ENCODE measurements at places on chromosomes 12 and 14.

GRCh38 chr14:63378444-63378843 lies 59.7 kb upstream of the GPHB5 start:
- H3K27ac ChIP-seq = no peak overlapping the region
- peaks cover 19% of the 10 kb centered on the region for H3K36me3 ChIP-seq
- H3K27me3 ChIP-seq = no peaks in the 10 kb centered on the region

GRCh38 chr12:115752156-115752555 lies 525.3 kb downstream of the MED13L start:
- no peaks in the 10 kb centered on the region for H3K36me3 ChIP-seq
- no peak overlapping the region for H3K27ac ChIP-seq
- H3K27me3 ChIP-seq = peaks cover 11% of the 10 kb centered on the region
- no peak for DNase-seq
- no peak overlapping the region for H3K4me3 ChIP-seq

DNA sequence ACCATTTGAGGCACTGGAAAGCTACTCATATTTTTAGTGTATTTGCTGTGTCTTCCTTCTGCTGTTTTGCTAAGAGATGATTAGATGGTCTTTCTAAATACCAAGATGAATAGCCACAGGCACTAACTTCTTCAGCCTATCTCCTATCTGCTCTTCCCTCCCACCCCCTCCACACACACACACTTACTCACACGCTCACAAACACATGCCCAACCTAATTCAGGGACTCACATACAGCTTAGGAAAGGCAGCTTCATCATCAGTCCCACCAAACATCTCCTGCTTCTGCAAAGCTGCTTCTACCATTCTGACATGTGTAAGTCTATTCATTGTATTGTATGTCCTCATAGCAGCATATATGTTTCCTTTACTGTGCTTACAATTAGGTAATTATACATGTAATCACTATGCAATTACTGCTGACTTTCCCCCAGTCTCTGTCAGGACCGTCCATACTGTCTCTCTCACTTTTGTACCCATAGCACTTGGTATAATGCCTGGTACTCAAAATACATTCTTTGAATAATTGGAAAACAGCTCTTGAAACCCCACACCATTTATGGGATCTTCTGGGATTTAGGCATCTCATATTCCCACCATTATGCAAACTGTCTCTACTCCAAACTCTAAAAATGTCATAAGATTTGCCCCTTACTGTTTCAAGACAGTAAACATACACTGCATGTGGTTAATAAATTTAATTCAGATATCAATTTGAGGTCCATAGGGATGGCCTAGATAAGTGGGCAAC lies 83.3 kb upstream of the HIF1A start:
- H3K4me3 ChIP-seq = no peak overlapping the region
- peaks cover 46% of the 10 kb centered on the region for H3K4me1 ChIP-seq
- no peak for DNase-seq

DNA sequence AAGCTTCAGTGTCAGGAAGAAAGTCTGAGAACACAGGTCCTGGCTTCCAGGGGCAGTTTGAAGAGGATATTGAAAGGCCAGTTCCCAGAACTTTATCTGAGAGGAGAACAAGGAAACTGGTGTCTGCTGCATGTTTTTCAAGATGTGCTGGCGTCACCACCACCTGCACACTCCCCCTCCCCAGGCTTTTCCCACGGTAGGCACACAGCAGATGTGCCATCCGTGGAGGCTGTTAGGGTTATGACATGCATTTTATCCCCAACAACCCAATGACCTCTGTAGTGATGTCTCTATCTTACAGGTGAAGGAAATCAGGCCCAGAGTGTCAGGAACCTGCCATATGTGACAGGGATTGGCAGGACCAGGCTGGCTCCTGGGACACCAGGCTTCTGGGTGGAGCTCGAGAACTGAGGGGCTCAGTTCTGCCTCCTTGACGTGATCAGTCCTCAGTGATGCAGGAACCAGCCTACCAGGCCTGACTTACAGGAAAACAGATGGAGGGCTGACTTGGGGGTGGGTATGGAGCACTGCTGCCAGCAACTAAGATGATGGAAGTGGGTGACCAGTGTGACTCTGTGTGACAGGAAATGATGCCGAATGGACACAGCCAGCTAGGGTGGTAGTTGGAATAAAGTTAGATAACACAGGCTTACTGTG lies 16.8 kb downstream of the SLC25A47 start:
- no peaks in the 10 kb centered on the region for H3K27me3 ChIP-seq
- peaks cover 10% of the 10 kb centered on the region for H3K4me1 ChIP-seq
- H3K27ac ChIP-seq = peak overlapping the region; percentile 30
- peaks cover 25% of the 10 kb centered on the region for H3K36me3 ChIP-seq
- no peak overlapping the region for H3K4me3 ChIP-seq

DNA sequence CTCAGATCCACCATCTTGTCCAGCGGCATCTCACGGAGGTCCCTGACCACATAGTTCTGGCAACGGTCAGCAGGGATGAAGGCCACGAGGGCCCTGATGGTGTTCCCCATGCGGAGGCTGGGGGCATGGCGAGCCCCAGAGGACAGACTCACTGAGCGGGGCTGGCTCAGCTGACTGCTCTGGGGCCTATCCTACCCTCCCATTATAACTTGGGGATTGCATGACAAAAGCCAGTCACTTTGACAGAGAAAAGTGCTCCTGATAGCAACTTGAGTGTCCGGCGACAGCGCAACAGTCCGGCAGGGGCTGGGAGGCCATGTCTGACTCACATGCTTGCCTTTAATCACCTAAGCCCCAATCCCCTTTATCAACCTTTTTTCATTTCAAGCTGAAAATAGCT lies at the start of gene LRRC10:
TSS of gene LRRC10 (minus strand) at position 179 of the 400 bp plus-strand sequence. CDS start at position 110, 69 bp downstream.
- H3K4me1 ChIP-seq = no peaks in the 10 kb centered on the region
- no peak within 1 kb of the TSS for H3K4me3 ChIP-seq
- no peak within 1 kb of the TSS for H3K27ac ChIP-seq
- DNase-seq = no peak
- peaks cover 4% of the 10 kb centered on the region for H3K27me3 ChIP-seq
- H3K36me3 ChIP-seq = no peaks in the 10 kb centered on the region

DNA sequence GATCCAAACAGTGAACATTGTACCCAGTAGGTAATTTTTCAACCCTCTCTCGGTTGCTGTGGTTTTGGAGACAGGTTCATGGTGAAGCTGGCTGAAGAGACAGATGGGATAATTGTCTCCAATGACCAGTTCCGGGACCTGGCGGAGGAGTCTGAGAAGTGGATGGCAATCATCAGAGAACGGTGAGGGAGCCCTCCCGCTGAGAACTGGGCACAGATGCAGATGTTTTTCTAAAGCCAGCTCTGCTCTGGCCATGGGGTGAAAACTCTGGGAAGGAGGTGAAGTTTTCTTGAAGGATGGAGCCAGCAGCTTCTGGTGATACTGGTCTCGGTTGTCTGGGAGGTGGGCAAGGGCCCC lies 6.2 kb downstream of the KHNYN start:
- H3K27me3 ChIP-seq = no peaks in the 10 kb centered on the region
- H3K36me3 ChIP-seq = peaks cover 25% of the 10 kb centered on the region
- no peak for DNase-seq
- H3K27ac ChIP-seq = no peak overlapping the region
- H3K4me3 ChIP-seq = no peak overlapping the region

- peak overlapping the region; percentile 67 for H3K27ac ChIP-seq
- peaks cover 20% of the 10 kb centered on the region for H3K4me1 ChIP-seq
- peaks cover 2% of the 10 kb centered on the region for H3K27me3 ChIP-seq
- H3K4me3 ChIP-seq = peak overlapping the region; percentile 72
- peaks cover 43% of the 10 kb centered on the region for H3K36me3 ChIP-seq
Measured at GRCh38 chr12:27246774-27247173, 2.7 kb downstream of the STK38L start.

DNA sequence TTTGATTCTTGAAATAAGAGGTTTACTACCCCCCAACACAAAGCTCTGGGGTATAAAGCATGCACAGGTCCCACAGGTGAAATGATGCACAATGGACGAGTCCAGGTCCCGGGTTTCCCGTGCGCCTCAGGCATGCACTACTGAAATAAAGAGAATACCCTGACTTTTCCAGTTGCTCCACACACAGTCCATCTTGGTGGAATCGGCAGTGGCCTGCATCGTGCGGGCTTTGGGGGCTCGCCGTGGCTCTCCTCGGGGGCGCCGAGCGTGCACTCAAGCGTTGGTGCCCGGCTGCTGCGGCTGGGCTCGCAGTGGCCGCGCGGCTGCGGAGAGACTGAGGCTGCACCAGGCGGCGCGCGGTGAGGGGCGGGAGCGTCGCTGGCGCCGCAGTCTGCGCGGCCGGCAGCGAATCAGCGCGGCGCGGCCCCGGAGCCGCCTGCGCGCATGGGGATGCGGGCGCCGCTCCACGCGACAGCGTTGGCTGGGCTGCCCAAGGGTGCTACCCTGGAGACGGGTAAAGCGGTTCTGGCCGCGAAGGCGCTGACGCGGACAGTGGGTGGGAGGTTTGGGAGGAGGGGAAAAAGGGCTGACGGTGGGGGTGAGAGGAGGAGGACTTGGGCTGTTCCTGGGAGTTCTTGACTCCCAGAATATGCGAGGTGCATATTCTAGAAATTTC lies 53.8 kb upstream of the CCDC175 start:
- peak overlapping the region; percentile 83 for H3K4me3 ChIP-seq
- peaks cover 76% of the 10 kb centered on the region for H3K27me3 ChIP-seq
- no peaks in the 10 kb centered on the region for H3K36me3 ChIP-seq
- H3K4me1 ChIP-seq = no peaks in the 10 kb centered on the region

DNA sequence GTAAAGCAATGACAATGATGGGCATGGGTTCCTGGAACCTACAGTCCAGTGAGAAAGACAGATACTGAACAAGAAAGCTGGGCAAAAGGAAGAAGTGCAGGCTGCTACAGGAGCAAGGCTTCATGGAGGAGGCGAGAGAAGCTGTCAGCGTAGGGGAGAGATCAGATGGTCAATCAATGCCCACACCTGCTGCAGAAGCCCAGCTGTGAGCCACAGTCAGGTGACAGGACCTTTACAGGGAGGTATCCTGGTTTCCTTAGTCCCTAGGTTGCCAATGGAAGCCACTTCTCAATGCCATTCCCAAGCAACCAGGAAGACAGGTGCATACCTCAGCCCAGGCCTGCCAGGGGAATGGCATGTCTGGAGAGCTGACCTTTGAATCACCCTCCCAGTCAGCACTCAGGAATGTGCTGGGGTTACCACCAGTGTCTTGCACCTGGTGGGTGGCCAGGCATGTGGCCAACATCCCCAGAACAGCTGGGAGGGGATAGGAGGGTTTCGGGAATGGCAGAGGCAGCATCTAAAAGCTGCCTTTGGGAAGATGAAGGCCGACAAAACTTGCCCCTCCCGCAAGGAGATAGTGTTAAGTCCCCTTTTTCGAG lies 170.3 kb downstream of the TTC7B start:
- H3K27me3 ChIP-seq = no peaks in the 10 kb centered on the region
- H3K36me3 ChIP-seq = peaks cover 9% of the 10 kb centered on the region
- H3K4me3 ChIP-seq = no peak overlapping the region
- DNase-seq = no peak

DNA sequence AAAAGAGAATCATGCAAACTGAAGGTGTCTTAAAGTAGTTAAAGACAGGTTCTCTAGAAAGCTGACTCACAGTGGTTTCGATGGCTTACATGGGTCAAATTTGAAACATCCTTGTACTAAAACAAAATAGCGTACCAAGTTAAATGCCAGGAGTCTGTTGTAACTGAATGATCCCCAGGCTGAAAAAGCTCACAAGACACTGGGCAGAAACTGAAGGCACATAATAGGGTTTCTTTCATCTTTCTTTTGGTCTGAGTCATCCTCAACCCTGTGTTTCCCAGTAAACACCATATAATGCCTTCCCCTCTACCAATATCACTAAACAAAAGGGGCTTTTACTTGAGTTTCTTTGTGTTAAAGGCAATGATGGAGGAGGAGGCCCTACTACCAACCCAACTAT lies 12.8 kb downstream of the ZFYVE1 start:
- H3K36me3 ChIP-seq = peaks cover 21% of the 10 kb centered on the region
- no peak overlapping the region for H3K27ac ChIP-seq
- no peak for DNase-seq
- no peak overlapping the region for H3K4me3 ChIP-seq

GRCh38 chr14:72700338-72701236 lies 193.3 kb downstream of the DPF3 start:
- H3K4me1 ChIP-seq = peaks cover 19% of the 10 kb centered on the region
- H3K27me3 ChIP-seq = peaks cover 5% of the 10 kb centered on the region
- DNase-seq = no peak
- H3K27ac ChIP-seq = no peak overlapping the region

DNA sequence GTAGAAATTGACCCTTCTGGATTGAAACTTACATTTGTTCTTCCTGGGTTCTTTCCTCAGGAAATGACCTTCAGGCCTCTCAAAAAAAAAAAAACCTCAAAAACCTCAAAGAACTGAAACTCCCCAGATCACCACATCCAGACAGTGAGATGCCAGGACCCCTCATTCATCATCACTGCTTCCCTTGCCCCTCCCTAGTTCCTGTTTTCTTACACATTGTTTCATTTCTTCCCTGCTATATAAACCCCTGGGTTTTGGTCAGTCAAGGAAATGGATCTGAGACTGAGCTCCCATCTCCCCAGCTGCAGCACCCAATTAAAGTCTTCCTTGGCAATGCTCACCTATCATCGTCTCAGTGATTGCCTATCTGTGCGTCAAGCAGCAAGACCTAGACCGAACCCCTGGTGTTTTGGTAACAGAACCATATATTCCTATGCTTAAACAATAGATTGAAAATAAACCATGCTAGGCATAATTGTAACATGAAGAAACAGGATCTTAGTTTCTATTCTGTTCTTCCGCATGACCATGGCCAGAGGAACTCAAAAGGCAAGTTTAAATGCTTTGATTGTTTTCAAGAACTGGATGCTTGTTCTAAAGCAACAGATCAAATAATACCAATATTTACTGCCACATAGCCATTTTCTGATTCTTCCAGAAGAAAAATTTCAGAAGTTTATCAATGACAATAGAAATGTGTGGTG lies 108.0 kb upstream of the MAX start:
- no peak for DNase-seq
- no peaks in the 10 kb centered on the region for H3K36me3 ChIP-seq
- no peaks in the 10 kb centered on the region for H3K27me3 ChIP-seq

GRCh38 chr12:79296871-79297270 lies 393.9 kb downstream of the PAWR start:
- H3K27ac ChIP-seq = no peak overlapping the region
- H3K27me3 ChIP-seq = no peaks in the 10 kb centered on the region
- DNase-seq = no peak
- peaks cover 4% of the 10 kb centered on the region for H3K36me3 ChIP-seq

DNA sequence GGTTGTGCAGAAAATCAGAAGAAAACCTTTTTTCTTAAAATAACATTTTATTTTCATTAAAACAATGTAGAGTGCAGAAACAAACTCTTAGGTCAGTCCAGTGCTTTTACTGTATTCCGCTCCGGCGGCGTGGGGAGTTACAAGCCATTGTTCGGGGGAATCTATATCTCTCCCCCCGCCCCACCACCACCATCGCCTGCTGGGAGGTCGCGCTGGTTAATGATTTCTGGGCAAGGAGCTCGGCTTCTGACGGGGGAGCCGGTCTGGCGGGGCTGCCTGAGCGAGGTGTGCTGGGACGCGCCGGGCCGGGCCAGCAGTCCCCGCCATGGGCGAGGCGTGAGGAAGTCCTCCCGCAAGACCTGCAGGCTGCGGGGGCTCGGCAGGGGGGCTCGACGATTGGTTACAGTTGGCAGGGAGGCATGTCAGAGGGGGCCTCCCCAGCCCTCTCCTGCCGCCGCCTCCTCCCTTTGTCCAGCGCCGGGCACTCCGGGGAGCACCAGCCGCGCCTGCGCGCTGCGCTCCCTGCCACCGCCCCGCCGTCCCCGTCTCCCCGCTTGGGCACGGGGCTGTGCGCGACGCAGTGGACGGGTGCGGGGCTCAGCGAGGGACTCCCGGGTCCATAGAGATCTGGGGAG lies 1.0 kb upstream of the DUSP6 start:
- H3K4me1 ChIP-seq = peaks cover 48% of the 10 kb centered on the region
- DNase-seq = peak; percentile 88
- H3K4me3 ChIP-seq = peak overlapping the region; percentile 95
- peaks cover 6% of the 10 kb centered on the region for H3K27me3 ChIP-seq
- H3K36me3 ChIP-seq = peaks cover 14% of the 10 kb centered on the region

All from type B pancreatic cell (in vitro differentiated cells).